ENCODE measurements at places on chromosomes 12 and 14.

DNA sequence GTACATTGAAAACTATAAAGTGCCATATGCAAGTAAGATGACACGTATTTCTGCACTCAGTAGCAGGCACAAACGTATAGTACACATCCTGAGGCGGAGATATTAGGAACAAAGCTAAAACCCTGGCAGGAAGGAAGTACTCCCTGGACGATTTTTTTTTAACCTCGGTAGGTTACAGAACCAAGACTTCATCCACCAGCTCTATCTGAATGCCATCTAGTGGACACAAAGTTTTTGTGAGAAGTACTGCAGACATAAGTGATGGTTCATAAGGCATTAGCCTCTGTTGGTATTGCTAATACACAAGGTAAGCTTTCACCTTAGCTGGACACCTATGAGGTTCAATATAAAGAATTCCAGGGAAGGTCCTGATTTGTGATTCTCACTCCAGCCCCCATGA lies 83.0 kb upstream of the CCDC196 start:
- DNase-seq: no peak

DNA sequence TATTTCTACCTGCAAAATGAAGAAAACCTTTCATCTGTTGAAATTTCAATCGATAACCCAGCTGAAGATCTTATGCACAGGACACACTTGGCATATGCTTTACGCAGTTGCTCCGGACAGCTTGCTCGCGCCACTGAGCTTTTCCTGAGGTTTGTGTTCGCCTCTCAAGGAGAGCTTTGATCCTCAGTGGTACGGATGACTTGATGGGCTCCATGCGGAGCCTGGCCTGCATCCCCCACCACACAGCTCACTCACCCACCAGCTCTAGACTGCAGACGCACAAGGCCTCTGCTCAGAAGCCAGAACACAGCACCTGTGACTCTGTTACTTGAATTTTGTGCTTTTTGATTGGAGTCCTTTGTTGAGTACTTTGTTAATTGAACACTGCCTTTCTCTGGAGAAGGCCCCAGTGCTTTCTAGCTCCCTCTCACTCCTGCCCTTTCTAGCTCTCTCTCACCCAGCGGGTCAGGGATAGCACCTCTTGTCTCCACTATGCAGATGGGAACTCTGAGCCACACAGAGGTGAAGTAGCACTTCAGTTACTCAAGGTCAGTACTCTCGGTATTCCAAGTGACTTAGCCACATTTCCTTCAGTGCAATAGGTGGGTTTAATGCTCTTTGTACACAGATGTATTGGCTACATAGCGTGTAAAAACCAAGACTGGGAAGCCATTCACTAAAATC lies 52.1 kb downstream of the TBC1D30 start:
- DNase-seq: no peak

GRCh38 chr12:56116267-56117081 lies at the start of gene RPL41:
Gene RPL41, plus strand, starts transcription at chr12:56116633.
- DNase-seq: peak; percentile 93

DNA sequence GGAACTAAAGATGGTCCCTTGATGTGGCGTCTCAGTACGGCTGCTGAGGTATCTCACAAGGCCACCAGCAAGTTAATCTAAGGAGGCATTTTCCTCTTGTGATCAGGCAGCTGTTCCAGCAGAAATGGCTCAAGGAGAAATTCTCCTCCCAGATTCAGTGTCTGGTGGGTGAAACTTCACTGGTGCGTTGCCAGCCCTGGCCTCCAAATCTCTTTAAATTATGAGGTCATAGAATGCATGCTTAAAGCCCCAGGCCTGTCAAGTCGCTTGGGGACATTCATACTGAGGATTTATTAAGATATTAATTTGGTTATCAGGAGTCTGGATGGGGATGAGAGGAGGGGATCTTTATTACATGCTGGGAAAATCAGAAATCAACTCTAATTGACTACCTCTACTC lies 72.9 kb downstream of the PPP2R5C start:
- no peak for DNase-seq

GRCh38 chr12:124605150-124605882 lies 37.9 kb upstream of the NCOR2 start:
- no peak for DNase-seq

DNA sequence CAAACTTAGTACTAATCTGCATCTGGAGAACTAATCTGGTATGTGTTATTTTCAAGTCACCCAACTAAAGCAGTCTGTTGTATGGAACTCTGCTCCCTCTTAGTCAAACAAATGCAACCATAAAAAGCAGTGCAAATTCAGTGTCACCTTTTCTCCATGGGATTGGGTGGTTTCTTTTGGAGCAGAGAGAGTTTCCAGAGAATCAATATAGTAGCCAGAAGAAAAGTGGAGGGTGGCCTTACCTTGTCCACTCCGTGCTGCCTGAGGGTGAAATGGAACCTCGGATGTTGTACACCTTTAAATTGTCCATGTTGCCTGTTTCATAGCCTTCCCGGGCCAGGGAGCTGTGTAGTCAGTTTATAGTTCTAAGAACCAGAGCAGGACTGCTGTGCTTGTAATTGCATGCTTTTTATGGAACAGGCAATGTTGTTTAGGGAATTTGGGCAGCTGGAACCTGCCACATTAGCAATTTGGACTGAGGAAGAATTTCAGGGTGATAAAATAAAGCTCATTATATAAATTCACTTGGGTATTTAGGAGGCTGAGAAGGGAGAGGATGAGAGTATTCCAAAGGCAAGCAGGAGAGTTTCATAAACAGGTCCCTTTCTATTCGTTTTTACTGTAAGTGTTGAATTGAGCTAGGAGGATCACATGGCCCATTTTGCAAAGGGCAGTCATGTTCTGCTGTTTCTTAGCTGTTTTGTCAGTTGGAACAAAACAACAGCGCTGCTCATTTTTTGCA lies 60.5 kb downstream of the CRADD start:
- no peak for DNase-seq

- DNase-seq: no peak
Observed at GRCh38 chr12:104653730-104654664, 197.2 kb downstream of the CHST11 start.

DNA sequence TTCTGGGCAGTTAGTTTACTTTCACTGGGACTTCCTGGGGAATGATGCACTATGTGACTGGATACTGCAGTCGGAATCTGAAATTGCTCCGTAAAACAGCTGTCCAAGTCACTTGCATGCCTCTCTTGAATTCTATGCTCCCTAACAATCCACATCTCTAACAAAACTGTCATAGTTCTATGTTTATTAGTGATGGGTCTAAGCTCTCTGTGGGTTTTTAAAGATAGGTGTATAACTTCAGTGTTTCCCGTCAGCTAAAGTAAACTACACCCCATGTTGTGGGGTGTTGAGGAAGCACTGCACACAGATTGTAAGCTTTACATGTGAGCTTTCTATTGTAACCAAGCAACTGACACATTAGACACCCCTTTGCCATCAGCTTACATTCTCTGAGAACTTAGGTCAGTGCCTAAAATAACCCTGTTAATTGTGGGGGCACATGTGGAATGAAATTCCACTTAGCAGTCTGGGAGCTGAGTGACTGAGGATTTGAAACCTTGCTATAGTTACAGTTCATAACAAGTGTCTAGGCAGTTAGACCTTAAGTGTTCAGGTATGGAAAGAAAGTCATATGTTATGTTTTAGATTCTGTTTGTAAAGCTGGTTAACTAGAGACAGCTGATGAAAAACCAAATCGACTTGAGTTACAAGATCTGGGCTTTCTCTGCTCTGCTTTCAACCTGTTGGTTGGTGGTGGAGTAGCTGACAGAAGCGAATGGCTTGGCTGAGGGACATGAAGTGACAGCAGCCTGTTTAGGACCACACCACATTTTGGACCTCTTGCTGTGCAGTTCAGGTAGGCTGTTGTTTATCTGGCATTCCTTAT lies 165.7 kb downstream of the AKAP6 start:
- no peak for DNase-seq

Measured in NCI-H2081 (cell line).